ENCODE measurements at places on chromosomes 13 and 19. TPM values are rescaled to one million over a fixed set of nuclear protein-coding genes. Genes with fewer than 3 reads are reported as not detected.
A peak's percentile ranks its signal among the peaks of the same experiment; 100 is the strongest.

DNA sequence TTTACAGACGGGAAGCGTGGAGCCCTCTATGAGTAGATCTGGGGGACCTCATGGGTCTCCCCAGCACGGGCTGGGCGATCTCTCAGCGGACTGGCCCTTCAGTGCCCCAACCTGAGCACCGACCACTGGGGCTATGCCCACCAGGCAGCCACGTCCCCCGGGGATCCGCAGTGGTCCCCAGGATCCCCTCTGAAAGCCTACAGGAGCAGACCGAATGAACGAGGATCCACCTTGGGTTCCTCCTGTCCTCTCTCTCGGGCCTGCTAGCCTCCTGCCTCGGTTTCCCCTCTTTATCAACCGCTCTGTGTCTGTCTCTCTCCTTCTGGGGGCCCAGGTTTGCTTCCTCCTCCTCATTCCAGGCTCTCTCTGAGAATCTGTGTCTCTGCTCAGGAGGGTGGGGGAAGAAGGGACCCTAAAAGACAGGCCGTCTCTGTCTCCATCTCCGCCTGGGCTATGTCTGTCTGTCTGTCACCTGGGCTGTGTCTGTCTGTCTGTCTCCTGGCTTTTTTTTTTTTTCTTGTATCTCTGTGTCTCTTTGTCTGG is 2.0 kb upstream of the MEIS3 start:
- DNase-seq, result no peak

DNA sequence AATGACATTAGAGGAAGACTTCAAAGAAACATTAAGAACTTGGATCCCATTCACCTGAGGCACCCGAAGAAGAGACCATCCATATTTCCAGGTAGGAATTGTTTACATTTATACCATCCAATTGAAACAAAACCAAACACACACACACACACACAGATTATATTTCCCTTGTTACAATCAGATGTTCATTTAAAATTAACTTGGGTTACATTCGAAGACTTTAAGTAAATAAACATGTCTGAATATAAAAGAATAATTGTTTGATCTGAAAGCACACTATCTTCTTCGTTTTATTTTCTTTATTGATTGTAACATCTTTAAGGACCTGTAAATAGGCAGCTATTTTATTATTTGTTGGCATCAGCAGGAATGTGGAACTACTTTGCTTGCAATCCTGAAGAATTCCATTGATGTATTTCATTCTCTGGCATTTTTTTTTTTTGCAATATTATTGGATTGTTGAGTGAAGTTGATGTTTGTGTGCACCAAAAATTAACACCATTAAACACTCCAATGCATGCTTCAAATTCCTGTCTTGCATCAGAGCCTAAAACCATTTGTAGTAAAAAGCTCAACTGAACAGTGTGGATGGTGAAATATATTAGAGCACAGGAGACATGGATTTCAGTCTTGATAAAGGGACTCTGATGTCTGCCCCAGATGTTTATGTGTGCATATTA is 85.3 kb upstream of the FRY start:
- no peak for DNase-seq

GRCh38 chr19:2051773-2052704 is 995 bp upstream of the MKNK2 start:
- DNase-seq, result no peak

GRCh38 chr13:51025245-51025905 is 85.7 kb downstream of the C13orf42 start:
- DNase-seq, result peak; percentile 50

DNA sequence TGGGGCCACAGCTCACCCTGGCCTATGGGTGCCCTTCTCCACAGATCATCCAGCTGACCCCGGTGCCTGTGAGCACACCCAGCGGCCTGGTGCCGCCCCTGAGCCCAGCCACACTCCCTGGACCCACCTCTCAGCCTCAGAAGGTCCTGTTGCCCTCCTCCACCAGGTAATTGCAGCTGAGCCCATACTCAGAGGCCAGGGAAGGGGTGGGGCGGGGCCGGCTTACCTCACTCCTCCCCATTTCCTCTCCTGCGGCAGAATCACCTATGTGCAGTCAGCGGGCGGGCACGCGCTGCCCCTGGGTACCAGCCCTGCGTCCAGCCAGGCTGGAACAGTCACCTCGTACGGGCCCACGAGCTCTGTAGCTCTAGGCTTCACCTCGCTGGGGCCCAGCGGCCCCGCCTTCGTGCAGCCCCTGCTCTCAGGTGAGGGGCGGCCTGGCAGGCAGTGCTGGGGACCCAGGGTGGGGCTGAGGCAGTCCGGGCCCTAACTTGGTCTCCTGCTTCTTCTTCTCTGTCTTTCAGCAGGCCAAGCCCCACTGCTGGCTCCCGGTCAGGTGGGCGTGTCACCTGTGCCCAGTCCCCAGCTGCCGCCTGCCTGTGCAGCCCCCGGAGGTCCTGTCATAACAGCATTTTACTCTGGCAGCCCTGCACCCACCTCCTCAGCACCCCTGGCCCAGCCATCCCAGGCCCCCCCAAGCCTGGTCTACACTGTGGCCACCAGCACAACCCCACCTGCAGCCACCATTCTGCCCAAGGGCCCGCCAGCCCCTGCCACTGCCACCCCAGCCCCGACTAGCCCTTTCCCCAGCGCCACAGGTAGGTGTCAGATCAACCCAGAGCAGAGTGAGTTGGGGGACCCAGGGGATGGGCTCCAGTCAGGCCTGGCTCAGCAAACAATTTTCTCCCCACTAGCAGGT is 9.6 kb upstream of the PRR19 start:
- no peak for DNase-seq

DNA sequence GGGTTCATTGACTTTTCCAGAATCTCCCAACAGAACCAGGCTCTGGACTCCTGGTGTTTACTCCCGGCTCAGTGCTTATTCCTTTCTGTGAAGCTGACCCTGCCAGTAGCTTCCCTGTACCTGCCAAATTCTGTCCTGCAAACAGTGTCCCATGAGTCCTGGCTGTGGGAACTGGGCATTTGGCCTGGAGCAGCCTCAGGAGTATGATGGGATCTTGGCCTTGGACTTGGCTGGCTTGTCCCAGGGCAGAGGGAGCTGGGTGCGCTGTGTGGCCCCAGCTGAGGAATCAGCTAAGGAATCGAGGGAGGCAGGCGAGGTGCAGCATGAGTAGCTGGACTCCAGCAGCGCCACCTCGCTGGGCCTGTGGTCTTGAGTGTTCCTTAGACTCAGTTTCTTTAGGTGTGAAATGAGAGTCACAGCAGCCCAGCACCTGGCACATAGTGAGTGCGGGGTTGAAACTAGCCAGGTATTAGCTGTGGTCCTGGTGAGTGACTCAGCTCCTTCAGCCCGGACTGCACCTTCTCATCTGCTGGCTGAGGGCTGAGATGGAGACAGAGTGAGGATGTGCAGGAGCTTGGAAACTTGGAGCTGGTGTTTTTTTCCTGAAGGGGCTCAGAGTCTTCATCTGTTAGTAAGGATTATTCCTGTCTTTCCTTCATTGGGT is 10.4 kb downstream of the CLASRP start:
- DNase-seq, result peak; percentile 26

GRCh38 chr13:70923863-70924752 is 815.9 kb upstream of the KLHL1 start:
- no peak for DNase-seq

GRCh38 chr19:6739883-6740588 is 556 bp downstream of the TRIP10 start:
- DNase-seq, result no peak

DNA sequence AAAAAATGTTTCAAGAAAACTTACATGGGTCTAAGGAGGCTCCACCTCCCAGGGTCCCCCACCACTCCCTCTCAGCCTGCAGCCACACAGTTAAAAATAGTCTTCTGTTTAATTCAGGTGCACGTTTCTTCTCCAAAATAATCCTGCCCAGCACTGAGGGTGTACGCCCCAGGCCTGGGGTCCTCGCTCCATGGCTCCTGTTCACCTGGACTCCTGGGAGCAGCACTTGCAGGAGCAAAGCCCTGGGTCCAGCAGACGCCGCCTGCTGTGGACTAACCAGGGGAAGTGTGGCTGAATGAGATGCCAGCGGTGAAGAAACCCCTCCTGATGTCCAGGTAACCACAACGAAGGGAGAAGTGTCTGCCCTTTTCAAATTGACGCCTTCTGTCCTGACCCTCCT is 41.3 kb upstream of the CD33 start:
- no peak for DNase-seq

DNA sequence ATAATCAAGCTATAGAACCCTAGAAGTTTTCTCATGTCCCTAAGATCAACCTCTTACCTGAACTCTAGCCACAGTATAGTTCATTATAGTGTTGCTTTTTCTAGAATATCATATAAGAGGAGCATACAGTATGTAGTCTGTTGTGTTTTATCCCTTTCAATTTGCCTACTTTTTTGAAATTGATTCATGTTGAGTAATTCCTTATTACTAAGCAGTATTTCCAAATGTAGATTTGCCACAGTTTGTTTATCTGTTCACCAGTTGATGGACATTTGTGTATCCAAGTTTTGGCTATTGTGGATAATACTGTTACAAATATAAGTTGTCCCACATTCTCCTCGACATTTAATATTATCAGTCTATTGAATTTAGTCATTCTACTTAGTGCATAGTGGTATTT is 138.0 kb downstream of the LMO7 start:
- DNase-seq, result no peak

DNA sequence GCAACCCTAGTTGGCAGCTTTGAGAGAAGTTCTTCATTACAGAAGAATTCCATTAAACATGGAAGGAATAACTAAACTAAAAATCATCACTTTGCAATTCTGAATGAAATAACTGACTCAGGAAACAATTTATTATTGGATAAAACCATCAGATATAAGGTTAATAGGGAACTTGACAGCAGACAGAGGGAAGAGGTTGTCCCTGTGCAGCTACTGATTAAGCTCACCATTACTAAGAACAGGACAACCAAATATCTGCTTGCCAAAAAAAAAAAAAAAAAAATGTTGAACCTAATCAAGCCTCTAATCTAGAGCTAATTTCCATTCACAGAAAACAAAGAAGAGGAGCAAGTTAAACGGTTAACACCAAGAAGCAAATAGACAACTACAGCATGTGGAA is 12.8 kb downstream of the N4BP2L2 start:
- DNase-seq, result no peak

DNA sequence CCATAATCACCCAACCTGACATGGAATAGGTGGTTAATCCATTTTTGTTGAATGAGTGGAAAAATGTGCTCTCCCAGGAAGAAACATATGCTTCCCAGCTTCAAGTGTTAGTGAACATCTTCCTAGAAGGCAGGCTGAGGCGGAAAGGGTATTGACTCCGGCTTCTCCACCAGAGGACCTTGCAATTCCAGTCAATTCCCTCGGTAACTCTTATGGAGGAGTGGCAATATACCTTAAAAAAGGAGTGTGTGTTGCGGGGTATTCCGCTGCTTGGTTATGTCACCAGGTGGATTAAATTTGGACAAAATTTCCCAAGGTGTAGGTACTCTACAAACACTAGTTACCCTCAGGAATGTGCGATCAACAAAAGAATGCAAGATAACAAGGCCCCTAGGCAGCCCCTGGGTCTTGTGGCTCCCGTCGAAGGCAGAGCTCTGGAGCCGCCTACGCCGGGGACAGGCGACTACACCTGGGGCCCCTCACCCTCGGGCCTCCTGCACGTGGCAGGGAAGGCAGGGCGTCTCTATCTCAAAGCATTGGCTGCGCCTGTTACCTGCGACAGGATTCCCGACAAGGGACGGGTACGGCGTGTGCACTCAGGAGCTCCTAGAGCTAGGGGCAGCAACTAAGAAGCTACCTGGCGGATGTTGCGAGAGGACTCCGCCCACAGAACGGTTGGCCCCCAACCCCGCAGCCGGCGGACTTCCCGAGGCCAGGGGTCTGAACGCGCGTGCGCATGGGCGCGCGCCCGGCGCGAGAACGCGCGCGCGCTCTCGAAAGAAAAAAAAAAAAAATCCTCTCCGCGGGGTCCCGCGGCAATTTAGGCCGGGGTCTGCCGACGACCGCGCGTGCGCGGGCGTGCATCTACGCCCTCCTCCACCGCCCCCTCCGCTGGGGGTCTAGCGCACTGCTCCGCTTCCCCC is at the start of gene WDR87:
Gene WDR87, minus strand, starts transcription at position 649 of the 923 bp plus-strand sequence. CDS start 8,355 bp downstream, outside the sequence.
- peak; percentile 46 for DNase-seq

GRCh38 chr19:5080030-5080654 is 111.2 kb downstream of the KDM4B start:
- no peak for DNase-seq

DNA sequence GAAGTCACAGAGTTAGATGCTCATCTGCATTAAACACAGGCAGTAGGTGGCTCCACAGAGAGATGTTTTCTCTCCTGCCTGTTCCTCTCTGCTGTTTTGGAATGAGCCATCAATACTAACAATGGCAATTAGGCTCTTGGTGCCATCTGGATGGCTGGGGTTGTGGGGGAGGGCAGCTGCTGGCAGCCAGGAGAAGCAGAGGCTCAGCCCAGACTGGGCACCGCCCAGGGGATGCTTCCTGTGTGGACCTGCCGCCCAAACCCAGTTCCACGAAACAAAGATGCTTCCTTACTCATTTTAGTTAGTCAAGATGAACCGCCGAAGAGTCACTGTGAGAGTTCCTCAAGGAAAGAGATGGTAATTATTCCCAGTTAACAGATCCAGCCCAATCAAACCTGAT is 50.8 kb upstream of the PCDH8 start:
- no peak for DNase-seq

GRCh38 chr19:18735324-18735723 is 51.8 kb downstream of the CRTC1 start:
- no peak for DNase-seq

The UQCRFS1 gene
- total RNA-seq, result 52.4 TPM

The CD70 gene
- 143 TPM for total RNA-seq

The SIX5 gene
- 22.1 TPM for total RNA-seq

The CRX gene
- total RNA-seq, result 0.34 TPM

The ZNF444 gene
- 36.6 TPM for total RNA-seq

Measured in G401 (cell line).